HuH-7 (cell line): ENCODE measurements at places on chromosomes 2 and 18.

- no peak for DNase-seq
Measured at GRCh38 chr2:231387904-231388724, 7.4 kb upstream of the B3GNT7 start.

DNA sequence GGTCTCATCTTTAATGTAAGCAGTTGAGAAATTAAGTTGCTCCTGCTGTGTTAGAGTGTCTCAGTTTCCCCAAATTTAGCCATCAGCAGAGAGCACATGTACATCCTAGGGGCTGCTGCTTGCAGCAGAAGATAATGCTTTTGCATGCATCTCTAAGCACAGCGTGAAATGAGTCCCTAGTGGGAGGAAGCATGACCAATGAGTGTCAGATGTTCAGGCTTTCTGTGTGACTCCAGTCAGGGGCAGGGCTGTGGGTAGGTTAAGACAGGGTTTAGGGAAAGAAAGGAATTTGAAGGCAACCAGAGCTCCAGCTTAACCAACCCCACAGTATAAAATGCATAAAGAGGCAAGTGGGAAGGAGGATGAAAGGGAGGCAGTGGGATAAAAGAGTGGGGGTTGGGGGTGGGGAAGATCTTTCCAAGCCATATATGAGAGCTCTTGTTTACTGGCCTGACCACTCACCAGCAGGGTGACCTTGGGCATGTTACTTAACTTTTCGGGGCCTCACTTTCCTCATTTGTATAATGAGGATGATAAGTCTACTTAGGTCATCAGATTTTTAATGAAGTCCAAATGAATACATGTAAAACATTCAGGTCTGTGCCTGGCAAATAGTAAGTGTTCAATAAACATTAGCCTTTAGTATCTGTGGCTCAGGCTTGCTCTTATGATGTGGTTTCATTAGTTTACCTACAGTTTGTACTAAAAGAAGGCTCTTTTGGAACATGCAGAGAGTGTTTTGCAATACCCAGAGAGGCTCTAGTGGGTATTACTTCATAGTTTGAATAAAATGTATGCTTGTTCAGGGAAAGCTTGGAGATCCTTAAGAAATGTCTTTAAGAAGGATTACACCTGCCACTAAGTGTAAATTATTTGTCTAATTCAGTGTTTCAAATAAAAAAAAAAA lies 42.7 kb upstream of the PELI1 start:
- no peak for DNase-seq

- no peak for DNase-seq
Measured at GRCh38 chr2:42168459-42169099, 574 bp upstream of the EML4 start.

- no peak for DNase-seq
Measured at GRCh38 chr2:88673363-88673762, 18.1 kb upstream of the RPIA start.

- DNase-seq: no peak
Measured at GRCh38 chr2:198004921-198005829, 200.8 kb downstream of the PLCL1 start.

- no peak for DNase-seq
Measured at GRCh38 chr18:75208836-75209128, 157 bp downstream of the PTGR3 start.

- DNase-seq: no peak
Measured at GRCh38 chr18:65822826-65823225, 72.0 kb downstream of the CDH7 start.

DNA sequence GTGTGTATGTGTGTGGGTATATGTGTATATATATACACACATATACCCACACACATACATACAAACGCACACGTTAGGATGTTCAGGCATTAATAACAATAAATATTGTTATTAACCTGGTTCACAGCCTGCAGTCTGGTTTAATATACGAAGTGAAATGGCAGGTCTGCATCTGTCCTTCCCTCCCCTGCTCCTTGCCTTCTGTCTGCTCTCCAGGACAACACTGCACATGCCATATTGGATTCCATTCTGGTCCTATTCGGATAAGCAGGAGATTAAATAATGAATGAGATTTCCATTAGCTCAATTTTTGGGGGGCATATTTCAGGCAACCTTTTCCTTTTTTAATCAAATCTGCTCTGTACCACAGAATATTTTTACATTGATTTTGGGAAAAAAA lies 158.0 kb downstream of the CELF4 start:
- no peak for DNase-seq

DNA sequence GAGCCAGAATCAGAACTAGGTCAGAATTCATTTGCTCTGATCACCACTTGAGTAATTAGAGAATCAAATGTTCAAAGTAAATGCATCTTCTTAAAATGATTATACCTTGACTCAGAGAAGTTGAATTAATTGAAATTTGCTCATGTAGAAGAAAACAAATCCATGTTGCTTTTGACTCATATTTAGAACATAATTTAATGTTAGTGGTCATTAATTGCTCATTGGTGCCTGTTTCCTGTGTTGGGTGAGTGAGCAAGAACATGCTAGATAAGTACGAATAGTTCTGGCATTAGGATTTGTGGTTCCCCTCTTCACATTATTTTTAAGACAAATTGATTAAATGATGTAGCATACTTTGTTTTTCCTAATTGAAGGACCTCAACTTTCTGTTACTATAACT lies 19.0 kb downstream of the ACVR2A start:
- no peak for DNase-seq

DNA sequence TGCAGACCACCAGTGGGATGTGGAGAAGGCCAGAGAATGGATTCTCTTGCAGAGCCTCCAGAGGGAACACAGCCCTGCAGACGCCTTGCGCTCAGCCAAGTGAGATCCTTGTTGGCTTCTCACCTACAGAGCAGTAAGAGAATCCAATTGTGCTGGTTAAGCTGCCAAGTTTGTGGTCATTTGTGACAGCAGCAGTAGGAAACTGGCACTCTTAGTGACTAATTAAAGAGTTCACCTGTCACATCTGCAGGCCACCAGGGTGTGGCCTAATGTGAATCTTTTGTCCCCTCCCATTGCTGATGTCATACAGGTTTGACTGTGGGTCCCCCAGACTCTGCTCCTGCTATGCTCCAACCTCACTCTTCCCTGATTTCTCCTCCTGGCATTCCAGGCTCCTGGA lies 235.9 kb downstream of the TFCP2L1 start:
- no peak for DNase-seq

- DNase-seq: no peak
Measured at GRCh38 chr2:120220756-120221155, 2.4 kb downstream of the TMEM185B start.
